Mesenchymal stem cell (in vitro differentiated cells and primary cell): ENCODE measurements at places on chromosomes 2 and 18.

DNA sequence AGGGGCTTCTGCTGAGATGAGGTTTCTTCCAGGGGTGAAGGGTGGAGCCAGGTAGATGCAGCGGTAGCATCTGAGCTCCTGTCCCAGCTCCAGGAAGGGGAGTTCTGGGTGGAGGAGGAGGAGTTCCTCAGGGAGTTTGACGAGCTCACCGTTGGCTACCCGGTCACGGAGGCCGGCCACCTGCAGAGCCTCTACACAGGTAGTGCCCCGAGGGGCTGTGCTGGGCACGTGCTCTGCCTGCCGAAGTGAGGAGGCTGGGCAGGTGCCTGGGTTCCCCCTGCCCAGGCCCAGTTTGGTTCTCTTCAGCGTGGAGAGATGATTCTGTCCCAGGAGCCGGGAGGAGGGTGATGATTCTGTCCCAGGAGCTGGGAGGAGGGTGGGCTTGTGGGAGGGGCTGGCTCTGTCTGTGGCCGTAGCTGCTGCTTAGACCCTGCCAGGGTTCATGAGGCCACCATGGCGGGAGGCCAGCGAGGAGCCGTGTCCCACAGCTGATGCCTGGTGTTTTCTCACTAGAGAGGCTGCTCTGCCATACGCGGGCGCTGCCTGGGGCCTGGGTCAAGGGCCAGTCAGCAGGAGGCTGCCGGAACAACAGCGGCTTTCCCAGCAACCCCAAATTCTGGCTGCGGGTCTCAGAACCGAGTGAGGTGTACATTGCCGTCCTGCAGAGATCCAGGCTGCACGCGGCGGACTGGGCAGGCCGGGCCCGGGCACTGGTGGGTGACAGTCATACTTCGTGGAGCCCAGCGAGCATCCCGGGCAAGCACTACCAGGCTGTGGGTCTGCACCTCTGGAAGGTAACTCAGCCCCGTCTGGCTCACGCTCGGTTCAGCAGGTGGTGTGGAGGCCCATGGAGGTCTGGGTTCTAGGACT is 8.2 kb downstream of the CAPN10 start:
- no peak for DNase-seq
- H3K4me3 ChIP-seq, result no peak overlapping the region
- no peaks in the 10 kb centered on the region for H3K27me3 ChIP-seq
- peaks cover 99% of the 10 kb centered on the region for H3K36me3 ChIP-seq
- H3K27ac ChIP-seq, result no peak overlapping the region

GRCh38 chr2:11411768-11412448 is 54.1 kb downstream of the E2F6 start:
- peaks cover 1% of the 10 kb centered on the region for H3K4me1 ChIP-seq
- no peak overlapping the region for H3K4me3 ChIP-seq
- no peak overlapping the region for H3K27ac ChIP-seq
- peaks cover 3% of the 10 kb centered on the region for H3K27me3 ChIP-seq

- H3K27me3 ChIP-seq, result no peaks in the 10 kb centered on the region
- no peak overlapping the region for H3K4me3 ChIP-seq
- no peaks in the 10 kb centered on the region for H3K4me1 ChIP-seq
- peak; percentile 19 for DNase-seq
- no peak overlapping the region for H3K27ac ChIP-seq
Observed at GRCh38 chr18:4096486-4096885, 358.6 kb downstream of the DLGAP1 start.

DNA sequence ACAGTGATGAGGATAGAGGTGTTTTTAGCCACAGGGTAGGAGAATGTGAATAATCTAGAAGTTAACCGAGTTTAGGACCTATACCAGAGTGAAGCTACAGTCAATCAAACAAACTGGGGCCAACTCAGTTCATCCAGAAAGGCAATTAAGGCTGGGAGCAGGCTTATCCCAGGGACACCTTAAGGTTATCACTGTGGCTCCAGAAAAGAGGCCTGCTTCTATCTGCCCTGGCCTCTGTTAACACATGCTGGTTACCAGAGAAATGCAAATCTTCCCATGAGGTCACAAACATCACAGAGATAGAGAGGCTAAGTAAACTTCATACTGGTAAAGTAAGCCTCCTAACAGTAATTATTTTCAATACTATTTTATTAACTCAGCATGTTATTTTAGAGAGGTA is 93.2 kb upstream of the GRB14 start:
- peaks cover 2% of the 10 kb centered on the region for H3K4me1 ChIP-seq
- no peaks in the 10 kb centered on the region for H3K36me3 ChIP-seq
- DNase-seq, result no peak
- no peaks in the 10 kb centered on the region for H3K27me3 ChIP-seq
- H3K27ac ChIP-seq, result peak overlapping the region; percentile 86
- H3K4me3 ChIP-seq, result no peak overlapping the region

DNA sequence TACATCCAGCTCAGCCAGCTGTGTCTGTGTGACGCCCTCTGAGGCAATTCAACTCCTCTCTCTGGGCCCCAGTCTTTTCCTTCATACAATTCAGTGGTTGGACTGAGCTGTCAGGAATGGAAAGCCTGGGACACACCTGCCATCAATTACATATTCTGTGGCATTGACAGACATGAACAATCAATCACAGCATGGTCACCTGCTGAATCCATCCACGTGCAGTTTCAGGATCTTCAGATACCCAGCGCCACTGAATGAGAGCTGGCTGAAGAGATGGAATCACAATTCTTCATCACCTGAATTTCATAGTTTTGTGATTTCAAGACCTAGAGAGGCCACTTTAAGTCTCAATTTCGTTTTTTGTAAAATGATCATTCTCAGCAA is 5.1 kb downstream of the ADRA2B start:
- no peak overlapping the region for H3K27ac ChIP-seq
- H3K36me3 ChIP-seq, result peaks cover 6% of the 10 kb centered on the region
- H3K4me3 ChIP-seq, result no peak overlapping the region
- peaks cover 15% of the 10 kb centered on the region for H3K4me1 ChIP-seq
- DNase-seq, result no peak

GRCh38 chr2:212816267-212816666 is 277.7 kb upstream of the ERBB4 start:
- no peak overlapping the region for H3K27ac ChIP-seq
- no peaks in the 10 kb centered on the region for H3K27me3 ChIP-seq
- no peaks in the 10 kb centered on the region for H3K4me1 ChIP-seq
- H3K4me3 ChIP-seq, result no peak overlapping the region
- H3K36me3 ChIP-seq, result no peaks in the 10 kb centered on the region

- DNase-seq, result no peak
- H3K4me1 ChIP-seq, result no peaks in the 10 kb centered on the region
- H3K27ac ChIP-seq, result no peak overlapping the region
Observed at GRCh38 chr2:237815637-237816036, 17.1 kb downstream of the RBM44 start.

DNA sequence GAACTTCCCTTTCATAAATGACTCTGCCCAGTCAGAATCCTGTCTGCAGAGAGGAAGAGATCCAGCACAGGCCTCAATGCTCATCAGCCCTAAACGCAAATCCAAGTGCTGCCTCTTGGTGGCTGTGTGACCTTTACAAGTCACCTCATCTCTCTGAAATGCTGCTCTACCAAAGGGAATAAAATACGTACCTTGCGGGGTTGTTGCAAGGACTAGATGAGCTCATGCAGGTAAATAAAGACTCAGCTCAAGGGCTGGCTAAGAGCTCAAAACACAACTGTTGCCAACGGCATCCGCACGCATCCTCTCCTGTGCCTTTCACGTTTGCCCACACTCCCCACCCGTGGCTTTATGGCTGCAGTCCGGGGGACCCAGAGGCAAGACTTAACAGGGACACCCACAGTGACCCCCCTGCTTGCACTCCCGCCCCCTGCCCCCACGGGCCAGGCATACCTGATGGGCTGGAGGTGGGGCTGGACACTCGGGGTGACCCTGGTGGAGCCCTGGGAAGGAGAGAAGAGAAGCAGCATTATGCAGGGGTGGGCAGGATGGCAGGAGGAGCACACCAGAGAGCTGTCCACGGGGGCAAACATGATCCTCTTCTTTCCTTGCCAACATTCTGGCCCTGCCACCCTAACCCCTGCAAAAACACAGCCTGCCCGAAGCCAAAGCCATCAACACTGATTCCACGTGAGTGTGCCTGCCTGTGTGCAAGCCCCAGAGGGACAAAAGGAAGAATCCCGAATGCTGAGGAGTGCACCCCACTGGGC is 102.6 kb downstream of the TNS1 start:
- peaks cover 40% of the 10 kb centered on the region for H3K4me1 ChIP-seq
- no peak overlapping the region for H3K27ac ChIP-seq
- DNase-seq, result no peak
- H3K36me3 ChIP-seq, result peaks cover 76% of the 10 kb centered on the region
- no peak overlapping the region for H3K4me3 ChIP-seq
- H3K27me3 ChIP-seq, result no peaks in the 10 kb centered on the region

- H3K36me3 ChIP-seq, result no peaks in the 10 kb centered on the region
- H3K4me3 ChIP-seq, result no peak overlapping the region
- H3K27me3 ChIP-seq, result no peaks in the 10 kb centered on the region
- no peak overlapping the region for H3K27ac ChIP-seq
- no peak for DNase-seq
- H3K4me1 ChIP-seq, result peaks cover 1% of the 10 kb centered on the region
Observed at GRCh38 chr18:74661008-74661407, 63.3 kb downstream of the ZNF407 start.

- peak; percentile 42 for DNase-seq
- H3K36me3 ChIP-seq, result no peaks in the 10 kb centered on the region
- H3K27ac ChIP-seq, result no peak overlapping the region
- no peaks in the 10 kb centered on the region for H3K4me1 ChIP-seq
Observed at GRCh38 chr2:153519257-153519875, 40.8 kb upstream of the RPRM start.

GRCh38 chr2:65071499-65072180 is 15.4 kb downstream of the CEP68 start:
- H3K4me3 ChIP-seq, result no peak overlapping the region
- H3K27ac ChIP-seq, result no peak overlapping the region
- no peaks in the 10 kb centered on the region for H3K27me3 ChIP-seq
- peaks cover 47% of the 10 kb centered on the region for H3K36me3 ChIP-seq
- H3K4me1 ChIP-seq, result peaks cover 33% of the 10 kb centered on the region
- peak; percentile 34 for DNase-seq

GRCh38 chr2:224174521-224174920 is 135.4 kb upstream of the SERPINE2 start:
- H3K27ac ChIP-seq, result no peak overlapping the region
- no peak overlapping the region for H3K4me3 ChIP-seq
- H3K36me3 ChIP-seq, result no peaks in the 10 kb centered on the region
- H3K27me3 ChIP-seq, result no peaks in the 10 kb centered on the region

- no peaks in the 10 kb centered on the region for H3K27me3 ChIP-seq
- no peak for DNase-seq
- H3K4me3 ChIP-seq, result no peak overlapping the region
- H3K27ac ChIP-seq, result no peak overlapping the region
- H3K4me1 ChIP-seq, result no peaks in the 10 kb centered on the region
Observed at GRCh38 chr2:15990151-15991101, 50.1 kb downstream of the MYCN start.

DNA sequence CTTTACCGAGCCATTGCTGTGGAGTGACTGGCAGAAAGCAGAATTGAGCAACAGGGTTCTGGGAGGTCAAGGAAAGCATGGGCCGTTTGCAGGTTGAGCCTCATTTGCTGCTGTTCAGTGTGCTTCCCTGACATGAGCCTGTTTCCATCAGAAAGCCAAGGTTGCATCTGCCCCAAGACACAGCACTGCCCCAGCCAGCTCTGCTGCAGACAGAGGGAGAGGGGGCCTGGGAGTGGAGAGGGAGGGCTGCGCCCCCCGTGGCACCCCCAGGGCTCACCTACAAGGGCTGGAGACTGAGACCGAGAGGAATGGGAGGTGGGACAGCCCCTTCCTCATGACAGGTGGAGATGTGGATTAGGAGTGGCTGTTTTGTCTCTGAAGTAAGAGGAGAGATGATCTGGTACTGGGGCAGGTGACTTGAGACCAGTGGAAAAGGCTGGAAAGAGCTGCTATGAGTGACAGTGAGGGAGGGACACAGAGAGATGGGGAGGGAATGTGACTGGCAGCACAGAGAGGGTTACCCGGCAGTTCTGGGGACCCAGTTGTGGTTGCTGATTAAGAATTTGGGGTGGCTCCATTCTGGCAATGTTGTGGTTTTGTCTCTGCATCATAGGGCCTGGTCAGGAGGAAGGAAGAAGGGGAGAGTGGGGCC is 218.0 kb downstream of the DYSF start:
- H3K4me1 ChIP-seq, result peaks cover 3% of the 10 kb centered on the region
- H3K4me3 ChIP-seq, result no peak overlapping the region
- peaks cover 64% of the 10 kb centered on the region for H3K27me3 ChIP-seq

GRCh38 chr18:60469387-60470100 is 97.0 kb upstream of the MC4R start:
- H3K27me3 ChIP-seq, result no peaks in the 10 kb centered on the region
- no peaks in the 10 kb centered on the region for H3K4me1 ChIP-seq
- no peaks in the 10 kb centered on the region for H3K36me3 ChIP-seq
- H3K27ac ChIP-seq, result no peak overlapping the region
- DNase-seq, result no peak
- no peak overlapping the region for H3K4me3 ChIP-seq

- DNase-seq, result no peak
- peaks cover 89% of the 10 kb centered on the region for H3K36me3 ChIP-seq
- no peaks in the 10 kb centered on the region for H3K4me1 ChIP-seq
- H3K27me3 ChIP-seq, result no peaks in the 10 kb centered on the region
Observed at GRCh38 chr2:88747990-88748389, 56.5 kb downstream of the RPIA start.

- H3K27ac ChIP-seq, result no peak overlapping the region
- no peak overlapping the region for H3K4me3 ChIP-seq
- no peaks in the 10 kb centered on the region for H3K36me3 ChIP-seq
- H3K27me3 ChIP-seq, result no peaks in the 10 kb centered on the region
- peak; percentile 84 for DNase-seq
Observed at GRCh38 chr2:63788071-63788470, 53.6 kb upstream of the UGP2 start.

- H3K27ac ChIP-seq, result no peak overlapping the region
- H3K4me3 ChIP-seq, result no peak overlapping the region
- no peaks in the 10 kb centered on the region for H3K36me3 ChIP-seq
- H3K4me1 ChIP-seq, result no peaks in the 10 kb centered on the region
- H3K27me3 ChIP-seq, result no peaks in the 10 kb centered on the region
- no peak for DNase-seq
Observed at GRCh38 chr18:55337908-55338521, 250.0 kb downstream of the TCF4 start.

- H3K27ac ChIP-seq, result peak overlapping the region; percentile 94
- DNase-seq, result peak; percentile 85
- H3K36me3 ChIP-seq, result no peaks in the 10 kb centered on the region
- H3K27me3 ChIP-seq, result no peaks in the 10 kb centered on the region
- peak overlapping the region; percentile 46 for H3K4me3 ChIP-seq
Observed at GRCh38 chr2:108579623-108580022, 45.4 kb downstream of the LIMS1 start.

GRCh38 chr2:181203412-181203811 is 223.0 kb downstream of the UBE2E3 start:
- H3K27me3 ChIP-seq, result no peaks in the 10 kb centered on the region
- peak; percentile 54 for DNase-seq
- no peaks in the 10 kb centered on the region for H3K4me1 ChIP-seq

- no peak overlapping the region for H3K4me3 ChIP-seq
- DNase-seq, result no peak
- no peaks in the 10 kb centered on the region for H3K36me3 ChIP-seq
- no peak overlapping the region for H3K27ac ChIP-seq
- H3K27me3 ChIP-seq, result no peaks in the 10 kb centered on the region
- H3K4me1 ChIP-seq, result no peaks in the 10 kb centered on the region
Observed at GRCh38 chr2:102505290-102505689, 32.3 kb downstream of the SLC9A4 start.
